Heart right ventricle (tissue), 16 donors: ENCODE measurements at places on chromosomes 6 and 20. TPM values are rescaled to one million over a fixed set of nuclear protein-coding genes. Genes with fewer than 3 reads are reported as not detected.

Gene ZBTB12
- 2.5 TPM for total RNA-seq

Gene NR2E1
- not detected for total RNA-seq

GRCh38 chr6:135537741-135538301 lies 40.3 kb upstream of the AHI1 start:
- DNase-seq, result no peak
- H3K4me1 ChIP-seq, result no peaks in the 10 kb centered on the region
- H3K27me3 ChIP-seq, result no peaks in the 10 kb centered on the region
- H3K36me3 ChIP-seq, result no peaks in the 10 kb centered on the region
- H3K4me3 ChIP-seq, result no peak overlapping the region

GRCh38 chr6:133242637-133243585 lies 1.8 kb downstream of the EYA4 start:
- peaks cover 3% of the 10 kb centered on the region for H3K4me1 ChIP-seq
- peak overlapping the region; percentile 93 for H3K27ac ChIP-seq
- peaks cover 60% of the 10 kb centered on the region for H3K27me3 ChIP-seq
- no peaks in the 10 kb centered on the region for H3K36me3 ChIP-seq
- peak; percentile 6 for DNase-seq

GRCh38 chr6:24927985-24928745 lies 7.6 kb downstream of the RIPOR2 start:
- DNase-seq, result no peak
- no peaks in the 10 kb centered on the region for H3K27me3 ChIP-seq
- H3K27ac ChIP-seq, result no peak overlapping the region
- H3K36me3 ChIP-seq, result no peaks in the 10 kb centered on the region
- no peak overlapping the region for H3K4me3 ChIP-seq
- peaks cover 40% of the 10 kb centered on the region for H3K4me1 ChIP-seq

DNA sequence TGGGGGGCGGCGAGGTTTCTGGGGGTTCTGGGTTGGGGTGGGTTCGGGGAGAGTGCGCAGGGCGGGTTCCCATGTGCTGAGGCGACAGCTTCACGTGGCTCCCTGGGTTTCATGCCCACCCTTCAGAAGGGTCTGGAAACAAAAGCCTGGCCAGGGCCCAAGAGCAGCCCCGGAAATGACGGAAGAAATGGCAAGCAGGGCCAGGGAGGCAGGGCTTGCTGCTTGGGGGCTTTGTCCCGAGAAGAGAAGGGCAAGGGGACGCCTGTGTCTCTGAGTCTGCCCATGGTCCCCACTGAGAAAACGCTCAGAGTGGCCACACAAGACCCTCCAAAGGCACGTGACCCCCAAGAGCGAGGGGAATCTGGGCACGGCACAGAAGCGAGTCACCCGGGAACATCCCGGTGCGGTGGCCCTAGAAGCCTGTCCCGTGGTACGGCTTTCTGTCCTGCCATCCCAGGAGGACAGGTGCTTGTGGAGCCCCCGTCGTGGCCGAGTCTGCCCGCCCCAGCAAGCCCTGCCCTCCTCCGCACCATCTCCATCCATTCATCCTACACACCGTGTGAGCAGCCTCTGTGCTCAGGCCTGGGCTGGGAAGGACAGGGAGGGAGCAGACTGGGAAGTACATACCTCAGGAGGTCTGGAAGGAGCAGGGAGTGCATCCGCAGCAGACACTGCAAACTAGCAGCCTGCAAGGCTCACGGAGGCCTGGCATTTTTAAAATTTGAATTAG lies 9.0 kb downstream of the NPEPL1 start:
- no peak overlapping the region for H3K4me3 ChIP-seq
- H3K4me1 ChIP-seq, result peaks cover 3% of the 10 kb centered on the region
- DNase-seq, result no peak
- H3K36me3 ChIP-seq, result peaks cover 79% of the 10 kb centered on the region

Gene HLA-DQA1
- 13.4 TPM for total RNA-seq

Gene TMEM242
- 17.4 TPM for total RNA-seq

DNA sequence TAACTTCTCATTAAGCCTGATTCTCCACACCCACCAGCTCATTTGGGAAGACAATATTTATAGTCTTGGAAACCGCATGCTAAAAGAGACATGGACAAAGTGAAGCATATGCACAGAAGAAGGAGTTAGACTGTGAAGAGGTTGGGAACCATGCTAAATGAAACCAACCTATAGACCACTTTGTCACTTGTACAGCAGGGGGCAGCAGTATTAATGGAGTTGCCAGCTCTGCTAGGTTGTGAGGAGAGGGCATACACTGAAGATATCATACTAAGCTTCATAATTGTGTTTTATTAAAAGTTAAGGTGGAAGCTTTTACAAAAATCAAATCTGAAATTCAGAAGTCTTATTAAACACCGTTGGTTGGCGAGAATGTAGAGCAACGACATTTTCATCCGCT lies 38.3 kb upstream of the HMGCLL1 start:
- no peaks in the 10 kb centered on the region for H3K27me3 ChIP-seq
- H3K4me1 ChIP-seq, result no peaks in the 10 kb centered on the region
- no peak for DNase-seq
- H3K27ac ChIP-seq, result no peak overlapping the region
- no peaks in the 10 kb centered on the region for H3K36me3 ChIP-seq

- no peaks in the 10 kb centered on the region for H3K27me3 ChIP-seq
- H3K4me1 ChIP-seq, result no peaks in the 10 kb centered on the region
- no peak overlapping the region for H3K27ac ChIP-seq
These were observed 361.3 kb downstream of the CD109 start for GRCh38 chr6:74057326-74057725.

DNA sequence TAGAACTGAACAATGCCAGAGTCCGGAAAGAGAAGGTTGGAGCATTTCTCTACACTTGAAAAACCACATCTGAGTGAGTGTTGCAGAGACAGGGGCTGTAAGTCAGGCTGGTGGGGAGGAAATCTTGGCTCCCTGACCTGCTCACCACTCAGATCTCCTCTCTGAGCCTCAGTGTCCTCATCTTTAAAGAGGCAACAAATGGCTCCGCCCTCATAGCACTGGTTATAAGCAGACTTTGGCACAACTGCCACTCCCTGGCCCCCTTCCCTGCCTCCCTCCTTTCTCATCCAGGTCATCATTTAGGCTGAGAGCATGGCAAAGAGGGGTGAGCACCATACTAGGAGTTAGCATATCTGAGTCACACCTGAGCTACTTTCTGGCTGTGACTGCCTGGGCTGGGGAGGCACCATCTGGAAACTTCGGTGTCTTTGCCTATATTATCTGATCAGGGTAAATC lies 10.6 kb downstream of the SIRPG start:
- peaks cover 4% of the 10 kb centered on the region for H3K27me3 ChIP-seq
- H3K4me1 ChIP-seq, result no peaks in the 10 kb centered on the region
- no peak for DNase-seq
- H3K4me3 ChIP-seq, result no peak overlapping the region
- H3K36me3 ChIP-seq, result no peaks in the 10 kb centered on the region

Gene RSPO3
- total RNA-seq, result 0.21 TPM

GRCh38 chr6:105322499-105323225 lies 80.2 kb downstream of the PREP start:
- H3K36me3 ChIP-seq, result no peaks in the 10 kb centered on the region
- H3K27ac ChIP-seq, result no peak overlapping the region
- DNase-seq, result no peak
- H3K27me3 ChIP-seq, result no peaks in the 10 kb centered on the region
- no peak overlapping the region for H3K4me3 ChIP-seq

GRCh38 chr6:93164781-93165180 lies 254.6 kb downstream of the EPHA7 start:
- H3K36me3 ChIP-seq, result no peaks in the 10 kb centered on the region
- H3K4me1 ChIP-seq, result no peaks in the 10 kb centered on the region
- H3K27me3 ChIP-seq, result no peaks in the 10 kb centered on the region
- no peak overlapping the region for H3K4me3 ChIP-seq
- DNase-seq, result no peak
- no peak overlapping the region for H3K27ac ChIP-seq

GRCh38 chr20:53057579-53057978 lies 85.4 kb downstream of the TSHZ2 start:
- no peak overlapping the region for H3K27ac ChIP-seq
- H3K4me1 ChIP-seq, result no peaks in the 10 kb centered on the region
- H3K27me3 ChIP-seq, result no peaks in the 10 kb centered on the region
- DNase-seq, result no peak
- H3K4me3 ChIP-seq, result no peak overlapping the region

Gene RGL2
- 41.3 TPM for total RNA-seq

Gene ARHGAP40
- not detected for total RNA-seq

Gene SPATS1
- total RNA-seq, result not detected

DNA sequence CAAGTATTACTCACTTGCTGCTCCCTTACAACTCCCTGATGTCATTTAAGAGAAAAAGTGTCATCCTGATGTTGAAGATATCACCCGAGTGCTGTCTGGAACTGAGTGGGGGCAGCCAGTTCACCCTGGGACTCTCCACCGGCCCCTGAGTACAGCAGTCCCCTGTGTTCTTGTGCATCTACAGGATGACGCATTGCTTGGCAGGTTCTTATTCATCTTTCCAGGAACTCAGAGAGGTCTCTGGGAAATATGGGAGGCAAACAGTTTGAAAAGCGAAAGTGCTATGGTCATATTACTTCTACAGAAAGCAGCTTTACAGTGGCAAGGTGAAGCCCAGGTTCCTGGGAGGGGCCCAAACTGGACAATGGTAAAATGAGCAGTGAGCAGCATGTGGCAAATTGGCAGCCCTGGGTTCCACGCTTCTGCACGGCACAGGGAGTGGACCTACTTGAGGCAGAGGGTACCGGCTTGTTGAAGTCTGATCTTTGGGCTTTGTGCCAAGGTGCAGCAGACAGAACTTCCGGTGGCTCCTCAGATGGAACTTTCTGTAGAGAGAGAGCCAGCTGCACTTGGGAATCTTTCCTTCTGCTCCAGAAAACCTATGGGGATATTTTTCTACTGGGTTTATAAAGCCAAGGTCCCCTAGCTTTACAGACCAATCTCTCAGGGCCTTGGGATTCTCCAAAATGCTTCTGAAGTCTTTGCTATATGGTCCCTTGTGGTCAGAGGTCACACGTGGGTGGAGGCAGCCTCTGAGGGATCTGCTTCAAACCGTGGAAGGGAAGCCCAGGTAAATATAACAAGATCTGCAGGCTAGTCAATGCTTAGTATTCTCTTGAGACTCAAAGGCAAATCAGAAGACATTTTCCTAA lies 128.3 kb downstream of the MAP3K7 start:
- no peak for DNase-seq
- no peaks in the 10 kb centered on the region for H3K4me1 ChIP-seq
- H3K36me3 ChIP-seq, result no peaks in the 10 kb centered on the region
- H3K4me3 ChIP-seq, result no peak overlapping the region
- H3K27ac ChIP-seq, result no peak overlapping the region

Gene HCRTR2
- total RNA-seq, result not detected

- no peak for DNase-seq
- H3K36me3 ChIP-seq, result peaks cover 19% of the 10 kb centered on the region
- no peak overlapping the region for H3K4me3 ChIP-seq
These were observed 66.3 kb upstream of the MPC1 start for GRCh38 chr6:166449036-166449435.

DNA sequence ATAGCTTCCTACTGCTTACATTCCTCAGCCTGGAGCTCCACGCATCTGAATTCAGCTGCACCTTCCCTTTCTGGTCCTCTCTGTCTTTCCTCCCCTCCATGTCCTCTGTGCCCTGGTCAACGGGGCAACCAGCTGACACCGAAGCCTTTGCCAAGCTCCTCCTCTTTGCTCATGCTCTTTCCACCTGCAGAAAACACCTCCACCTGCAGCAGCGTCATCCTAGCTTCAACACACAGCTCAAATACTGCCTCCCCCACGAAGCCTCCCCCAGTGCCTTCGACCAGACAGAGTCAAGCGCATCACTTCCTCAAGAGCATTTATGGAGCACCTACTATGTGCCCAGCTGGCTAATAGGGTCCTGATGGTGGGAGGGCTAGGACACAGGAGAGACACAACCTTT lies 9.2 kb downstream of the CDH22 start:
- H3K27ac ChIP-seq, result no peak overlapping the region
- no peaks in the 10 kb centered on the region for H3K4me1 ChIP-seq
- DNase-seq, result no peak
- H3K4me3 ChIP-seq, result no peak overlapping the region

- no peak for DNase-seq
- H3K4me1 ChIP-seq, result peaks cover 16% of the 10 kb centered on the region
- H3K4me3 ChIP-seq, result peak overlapping the region; percentile 70
- no peaks in the 10 kb centered on the region for H3K27me3 ChIP-seq
- no peaks in the 10 kb centered on the region for H3K36me3 ChIP-seq
- H3K27ac ChIP-seq, result peak overlapping the region; percentile 92
These were observed 30.5 kb upstream of the HFE start for GRCh38 chr6:26056583-26057350.

Gene TPBG
- 2.1 TPM for total RNA-seq

GRCh38 chr6:137210903-137211302 lies 8.3 kb downstream of the IFNGR1 start:
- H3K27ac ChIP-seq, result peak overlapping the region; percentile 98
- peaks cover 86% of the 10 kb centered on the region for H3K4me1 ChIP-seq
- H3K4me3 ChIP-seq, result no peak overlapping the region
- H3K27me3 ChIP-seq, result no peaks in the 10 kb centered on the region
- H3K36me3 ChIP-seq, result peaks cover 15% of the 10 kb centered on the region

DNA sequence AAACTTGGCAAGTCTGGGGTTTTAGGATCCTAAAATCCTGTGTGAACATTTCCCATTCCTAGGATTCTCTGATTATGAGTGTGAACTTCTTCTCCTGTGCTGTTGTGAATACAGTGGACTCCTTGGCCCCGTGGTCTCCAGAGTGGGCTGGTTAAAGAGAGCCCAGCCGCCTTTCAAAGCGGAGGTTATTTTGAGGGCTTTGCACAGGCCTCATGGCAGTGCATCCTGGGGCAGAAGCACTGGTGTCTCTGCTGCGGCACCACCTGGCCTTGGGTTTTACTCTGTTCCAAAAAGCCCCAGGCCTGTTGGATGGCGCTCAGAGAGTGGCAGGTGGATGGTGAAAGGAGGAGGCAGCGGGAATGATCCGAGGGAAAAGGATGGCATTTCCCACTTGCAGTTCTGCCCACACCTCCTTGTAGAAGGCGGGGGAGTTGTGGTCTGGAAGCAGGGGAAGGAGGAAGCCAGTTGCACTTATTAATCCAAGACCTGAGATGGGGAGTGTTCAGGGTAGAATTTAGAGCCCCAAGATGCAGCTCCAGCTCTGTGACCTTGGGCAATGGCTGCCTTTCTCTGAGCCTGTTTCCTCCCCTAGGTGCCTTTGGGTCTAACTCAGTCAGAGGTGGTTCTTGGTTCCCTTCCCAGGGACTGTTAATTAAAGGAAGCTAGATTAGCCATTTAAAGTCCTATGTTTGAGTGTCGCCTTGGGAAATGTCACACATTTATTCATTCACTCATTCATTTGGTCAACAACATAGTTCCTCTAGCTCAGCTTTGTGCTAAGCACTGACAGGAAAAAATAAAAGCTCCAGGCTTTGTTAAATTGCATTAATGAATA lies 22.4 kb downstream of the MMP24 start:
- no peak overlapping the region for H3K27ac ChIP-seq
- no peak for DNase-seq
- H3K4me1 ChIP-seq, result no peaks in the 10 kb centered on the region
- H3K27me3 ChIP-seq, result no peaks in the 10 kb centered on the region
- H3K4me3 ChIP-seq, result no peak overlapping the region
- H3K36me3 ChIP-seq, result no peaks in the 10 kb centered on the region

DNA sequence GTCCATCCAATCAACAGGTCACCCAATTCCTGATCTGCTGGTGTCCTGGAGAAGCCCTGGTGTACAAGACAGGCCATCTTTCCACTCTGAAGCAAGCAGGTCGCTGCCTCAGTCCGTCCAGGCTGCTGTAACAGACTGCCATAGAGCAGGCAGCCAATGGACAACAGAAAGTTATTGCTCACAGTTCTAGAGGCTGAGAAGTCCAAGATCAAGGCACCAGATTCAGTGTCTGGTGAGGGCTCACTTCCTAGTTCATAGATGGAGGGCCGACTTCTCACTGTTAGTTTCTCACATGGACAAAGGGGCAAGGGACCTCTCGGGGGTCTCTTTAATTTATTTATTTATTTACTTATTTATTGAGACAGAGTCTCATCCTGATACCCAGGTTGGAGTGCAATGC lies 74.8 kb downstream of the CD24 start:
- H3K4me3 ChIP-seq, result no peak overlapping the region
- H3K27ac ChIP-seq, result no peak overlapping the region
- H3K4me1 ChIP-seq, result no peaks in the 10 kb centered on the region
- H3K36me3 ChIP-seq, result no peaks in the 10 kb centered on the region
